ENCODE measurements at places on chromosomes 1 and 21. TPM values are rescaled to one million over a fixed set of nuclear protein-coding genes. Genes with fewer than 3 reads are reported as not detected.

ELAPOR1 gene
- 15.0 TPM for total RNA-seq

TCEANC2 gene
- total RNA-seq, result 19.4 TPM

ETNK2 gene
- total RNA-seq, result 0.84 TPM

TLR5 gene
- total RNA-seq, result 0.43 TPM

TSEN15 gene
- 12.0 TPM for total RNA-seq
